ENCODE measurements at places on chromosomes 1 and 21. TPM values are rescaled to one million over a fixed set of nuclear protein-coding genes. Genes with fewer than 3 reads are reported as not detected.

Gene SPTA1
- not detected for total RNA-seq

Gene C1orf185
- not detected for total RNA-seq

Gene SAMD13
- total RNA-seq = 0.87 TPM

Gene DTL
- total RNA-seq = 15.3 TPM

Gene ZNF593OS
- not detected for total RNA-seq

Gene NASP
- 27.3 TPM for total RNA-seq

Gene OR2W3
- 0.86 TPM for total RNA-seq

Gene NENF
- 128 TPM for total RNA-seq

Gene EFNA1
- 22.1 TPM for total RNA-seq

Gene S100A14
- 2,019 TPM for total RNA-seq

Gene CASQ1
- not detected for total RNA-seq

Gene CLCNKB
- total RNA-seq = not detected

Gene PCAT6
- not detected for total RNA-seq

Gene SLC45A3
- total RNA-seq = 3.0 TPM

Gene LCE2B
- total RNA-seq = not detected

Gene PLEKHA6
- 3.1 TPM for total RNA-seq

Gene PRRX1
- total RNA-seq = 2.1 TPM

Gene COL6A1
- total RNA-seq = 10.2 TPM

Gene TNFRSF18
- total RNA-seq = not detected

Gene GPR37L1
- not detected for total RNA-seq

Gene ANKRD65
- total RNA-seq = 5.8 TPM

Gene TP73
- total RNA-seq = 2.1 TPM

Gene SPAG17
- total RNA-seq = 0.08 TPM

Gene ST6GALNAC3
- 0.38 TPM for total RNA-seq

Gene CIART
- 4.4 TPM for total RNA-seq

Gene GRIK1
- total RNA-seq = not detected

Gene LRRC3
- total RNA-seq = 1.9 TPM

Gene BARHL2
- not detected for total RNA-seq

Gene GBP6
- total RNA-seq = 0.61 TPM

Gene RYR2
- not detected for total RNA-seq

Gene TLR5
- 0.08 TPM for total RNA-seq
